Dermis blood vessel endothelial cell (primary cell): ENCODE measurements at places on chromosomes 16 and 17. TPM values are rescaled to one million over a fixed set of nuclear protein-coding genes. Genes with fewer than 3 reads are reported as not detected.

- peak; percentile 61 for DNase-seq
These were observed 610 bp downstream of the C16orf74 start for GRCh38 chr16:85750146-85750826.

MLLT6 gene
- total RNA-seq = 23.9 and 25.9 TPM in 2 replicates

DNA sequence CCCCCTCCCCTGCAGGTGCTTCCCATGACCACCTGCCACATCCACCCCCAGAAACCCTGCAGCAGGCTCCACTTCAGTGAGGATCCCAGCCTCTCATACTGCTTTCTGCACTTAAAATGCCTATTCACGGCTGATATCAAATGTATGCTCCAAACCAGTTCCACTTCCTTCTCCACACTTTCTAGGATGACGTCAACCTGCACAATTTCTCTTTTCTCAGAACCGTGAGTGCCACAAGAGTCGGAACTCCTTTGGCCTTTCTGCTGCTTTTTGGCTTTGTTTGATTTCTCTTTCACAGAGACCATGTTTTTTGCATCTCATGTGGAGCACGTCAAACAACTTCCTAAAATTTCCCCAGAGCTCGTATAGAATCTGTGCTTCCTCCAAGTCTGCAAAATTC lies 378.8 kb upstream of the TNRC6C start:
- no peak for DNase-seq

BRIP1 gene
- 4.3 and 9.3 TPM in 2 replicates for total RNA-seq

- peak; percentile 95 for DNase-seq
These were observed 906 bp downstream of the RBL2 start for GRCh38 chr16:53435066-53435688.

DNA sequence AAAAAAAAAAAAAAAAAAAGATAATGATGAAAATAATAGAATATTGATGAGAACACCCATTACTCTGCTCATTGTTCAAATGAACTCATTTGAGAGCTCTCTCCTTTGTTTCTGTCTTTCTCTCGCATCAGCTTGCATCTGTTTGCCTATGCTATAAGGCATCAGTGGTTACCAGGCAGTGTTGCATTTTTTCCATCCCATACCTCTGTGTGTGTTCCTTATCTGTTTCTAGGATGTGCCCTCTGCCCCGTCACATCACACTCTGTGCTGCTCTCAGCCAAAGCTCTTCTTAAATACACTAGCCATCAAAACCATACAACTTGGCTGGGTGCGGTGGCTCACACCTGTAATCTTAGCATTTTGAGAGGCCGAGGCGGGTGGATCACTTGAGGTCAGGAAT lies 568.2 kb downstream of the WWOX start:
- no peak for DNase-seq

TEKT5 gene
- total RNA-seq = not detected in 2 replicates

DNA sequence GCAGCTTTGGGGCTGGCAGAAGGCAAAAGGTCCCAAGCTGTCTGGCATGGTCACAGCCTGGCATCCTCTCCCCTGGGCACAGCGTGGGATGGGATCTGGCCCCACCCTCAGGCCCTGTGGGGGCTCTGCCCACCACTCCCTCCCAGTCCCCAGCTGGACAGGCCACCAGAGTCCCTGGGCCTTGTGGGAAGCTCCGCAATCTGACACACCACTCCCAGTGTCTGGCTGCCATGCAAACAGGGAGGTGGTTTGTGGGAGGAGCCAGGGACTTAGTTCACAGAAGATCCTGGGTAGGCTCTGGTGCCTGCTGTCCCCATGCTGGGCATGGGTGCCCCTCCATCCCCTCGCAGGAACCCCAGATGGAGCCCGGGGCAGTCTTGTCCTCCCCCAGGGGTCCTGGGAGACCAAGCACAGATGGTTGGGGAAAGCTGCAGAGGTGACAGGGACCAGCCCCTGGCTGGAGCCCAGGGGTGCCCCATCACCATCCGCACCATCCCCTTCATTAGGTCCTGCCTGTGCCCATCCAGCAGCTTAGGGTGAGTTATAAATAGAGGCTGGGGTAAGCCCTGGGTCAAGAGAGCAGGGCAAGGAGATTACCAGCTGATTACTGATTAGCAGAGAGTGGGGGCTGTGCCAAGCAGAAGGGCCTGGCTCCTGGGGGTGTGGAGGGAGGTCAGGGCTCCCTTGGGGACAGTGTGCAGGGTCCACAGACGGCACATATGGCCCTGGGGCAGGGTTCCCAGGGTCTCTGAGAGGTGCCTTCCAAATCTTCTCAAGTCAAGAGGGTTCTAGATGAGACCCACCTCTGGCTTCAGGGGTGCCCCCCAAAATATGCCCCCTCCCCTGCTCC lies 6.2 kb downstream of the FSCN2 start:
- DNase-seq = no peak

DNA sequence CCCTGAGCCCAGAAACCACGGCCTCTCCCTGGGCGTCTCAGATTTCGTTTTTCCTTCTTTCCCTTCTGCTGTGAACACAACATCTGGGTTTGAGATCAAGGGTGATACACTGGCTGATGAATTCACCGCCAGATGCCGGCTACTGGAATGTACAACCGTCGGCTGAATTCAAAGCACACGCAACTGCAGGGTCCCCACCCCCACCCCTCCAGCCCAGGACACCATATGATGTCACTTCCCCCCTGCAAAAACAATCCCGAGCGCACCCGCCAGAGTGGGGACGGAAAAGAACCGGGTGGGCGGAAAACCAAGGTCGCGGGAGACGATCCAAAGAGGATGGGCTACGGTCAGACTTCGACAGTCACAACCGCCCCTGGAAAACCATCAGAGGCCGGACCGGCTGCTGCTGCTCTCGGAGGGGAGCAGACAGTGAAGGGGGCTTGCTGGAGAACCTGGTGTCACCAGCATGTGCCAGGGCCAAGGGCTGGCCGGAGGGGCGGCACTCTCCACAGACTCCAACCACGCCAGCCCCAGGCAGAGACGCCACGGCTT lies 23.3 kb downstream of the CEP295NL start:
- DNase-seq = peak; percentile 87

RBFOX1 gene
- total RNA-seq = not detected in 2 replicates

GRCh38 chr17:32943647-32944191 lies 15.8 kb downstream of the TMEM98 start:
- DNase-seq = no peak

DNA sequence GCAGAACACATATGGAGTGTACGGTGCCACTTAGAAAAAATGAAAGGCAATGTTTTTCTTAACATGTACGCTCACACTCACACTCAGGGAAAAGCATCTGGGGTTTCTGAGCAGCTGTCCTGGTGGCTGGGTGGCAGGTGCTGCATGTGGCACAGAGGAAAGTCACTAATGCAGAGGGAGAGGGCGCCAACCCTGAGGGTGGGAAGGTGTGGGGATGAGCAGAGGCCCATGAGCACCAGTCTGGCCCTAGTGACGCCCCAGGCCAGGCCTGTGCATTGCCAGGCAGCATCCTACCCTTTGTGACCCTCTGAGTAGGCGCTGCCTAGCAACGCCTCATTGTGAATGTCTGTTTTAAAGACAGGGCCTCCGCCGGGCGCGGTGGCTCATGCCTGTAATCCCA lies 19.1 kb upstream of the LCMT1 start:
- DNase-seq = no peak

GRCh38 chr16:20385844-20386832 lies 18.4 kb downstream of the PDILT start:
- peak; percentile 74 for DNase-seq

DNA sequence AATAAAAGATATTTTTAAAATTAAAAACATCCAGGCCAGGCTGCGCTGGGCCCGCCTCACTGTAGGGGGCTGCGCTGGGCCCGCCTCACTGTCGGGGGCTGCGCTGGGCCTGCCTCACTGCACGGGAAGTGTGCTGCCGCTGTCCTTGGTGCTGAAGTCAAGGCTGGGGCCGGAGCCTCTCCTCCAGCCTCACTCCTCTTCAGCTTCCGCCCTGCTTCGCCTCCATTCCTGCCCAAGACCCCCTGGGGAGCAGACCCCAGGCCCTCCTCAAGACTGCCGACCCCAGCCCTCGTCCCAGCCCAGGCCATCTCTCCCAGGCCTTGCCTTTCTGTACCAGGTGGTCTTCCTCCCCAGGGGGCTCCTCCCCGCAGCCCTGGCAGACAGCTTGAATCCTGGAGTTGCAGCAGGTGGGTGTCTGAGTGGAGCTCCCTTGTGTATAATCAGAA lies 26.2 kb downstream of the ENDOV start:
- DNase-seq = peak; percentile 67

DNA sequence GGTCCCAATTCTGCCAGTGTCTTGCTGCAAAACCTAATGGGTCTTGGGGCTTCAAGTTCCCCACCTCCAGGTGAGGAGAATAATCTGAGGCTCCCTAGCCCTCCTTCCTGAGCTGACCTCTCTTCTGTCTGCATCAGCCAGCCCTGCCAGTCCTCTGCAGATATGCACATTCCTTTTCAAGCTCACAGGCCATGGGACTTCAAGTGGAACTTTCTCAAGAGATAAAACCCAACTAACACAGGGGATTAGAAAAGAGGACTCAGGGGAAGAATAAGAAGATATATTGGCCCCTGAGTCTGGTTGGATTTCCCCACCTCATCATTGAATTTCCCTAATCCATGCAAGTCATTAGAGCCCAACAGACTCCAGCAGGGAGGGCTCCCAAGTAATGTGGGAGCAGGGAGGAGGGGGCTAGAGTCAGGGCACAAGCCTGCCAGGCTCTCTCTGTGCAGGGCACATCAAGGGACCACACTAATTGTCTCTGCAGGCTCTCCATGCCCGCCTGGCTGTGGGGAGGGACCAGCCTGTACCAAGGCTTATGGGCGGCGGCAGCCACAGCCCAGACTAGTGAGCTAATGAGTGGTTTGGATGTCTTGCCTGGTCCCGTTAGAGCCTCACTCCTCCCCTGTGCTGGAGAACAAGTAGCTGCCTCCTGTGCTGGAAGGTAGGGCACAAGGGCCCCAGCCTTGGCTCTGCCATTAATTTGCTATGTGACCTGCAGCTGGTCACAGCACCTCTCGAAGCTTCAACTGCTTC lies 1.2 kb downstream of the KRT14 start:
- no peak for DNase-seq

CCL16 gene
- 0.37 and 0.68 TPM in 2 replicates for total RNA-seq

TMEM220 gene
- 1.5 and 2.7 TPM in 2 replicates for total RNA-seq

DNA sequence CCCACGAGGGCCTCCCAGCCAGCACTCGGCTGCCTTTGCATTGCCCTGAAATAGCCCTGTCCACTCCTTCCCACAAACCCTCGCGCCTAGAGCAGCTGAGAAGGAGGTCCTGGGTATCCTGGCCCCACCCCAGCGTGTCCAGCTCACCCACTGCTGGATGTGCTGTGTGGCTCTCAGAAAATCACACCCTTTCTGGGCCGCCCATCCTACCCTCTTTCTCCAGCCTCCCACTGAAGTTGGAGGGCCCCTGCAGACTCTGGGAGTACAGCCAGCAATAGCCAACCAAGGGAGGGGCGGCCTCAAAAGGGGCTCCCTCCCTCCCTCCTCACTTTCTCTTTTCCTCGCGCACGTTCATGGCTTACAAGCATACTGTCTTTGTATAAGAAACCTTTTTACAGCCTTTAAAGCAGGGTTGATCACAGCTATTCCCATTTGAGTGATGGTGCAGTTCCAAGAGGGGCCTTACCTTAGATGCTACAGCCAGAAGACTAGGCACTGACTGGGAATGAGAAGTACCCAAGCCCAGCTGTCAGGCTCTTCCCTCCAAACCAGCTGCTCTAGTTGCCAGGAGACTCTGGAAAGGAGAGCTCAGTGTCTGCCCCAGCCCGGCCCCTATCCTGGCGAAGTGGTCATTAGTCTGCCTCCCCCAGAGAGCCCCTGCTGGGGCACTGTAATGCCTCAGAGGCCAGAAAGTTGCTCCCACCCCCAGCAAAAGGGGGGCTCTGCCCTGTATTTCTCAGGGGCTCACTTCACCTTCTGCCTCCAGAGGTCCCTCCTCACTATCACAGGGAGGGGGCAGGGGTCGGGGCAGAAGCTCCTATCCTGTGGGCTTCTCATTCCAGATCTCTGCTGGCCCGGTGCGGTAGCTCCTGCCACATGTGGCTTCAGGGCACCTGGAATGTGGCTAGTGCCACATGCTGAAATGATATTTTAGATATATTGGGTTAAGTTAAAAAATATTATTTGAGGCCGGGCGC lies 38.1 kb downstream of the DCAKD start:
- DNase-seq = no peak

DNA sequence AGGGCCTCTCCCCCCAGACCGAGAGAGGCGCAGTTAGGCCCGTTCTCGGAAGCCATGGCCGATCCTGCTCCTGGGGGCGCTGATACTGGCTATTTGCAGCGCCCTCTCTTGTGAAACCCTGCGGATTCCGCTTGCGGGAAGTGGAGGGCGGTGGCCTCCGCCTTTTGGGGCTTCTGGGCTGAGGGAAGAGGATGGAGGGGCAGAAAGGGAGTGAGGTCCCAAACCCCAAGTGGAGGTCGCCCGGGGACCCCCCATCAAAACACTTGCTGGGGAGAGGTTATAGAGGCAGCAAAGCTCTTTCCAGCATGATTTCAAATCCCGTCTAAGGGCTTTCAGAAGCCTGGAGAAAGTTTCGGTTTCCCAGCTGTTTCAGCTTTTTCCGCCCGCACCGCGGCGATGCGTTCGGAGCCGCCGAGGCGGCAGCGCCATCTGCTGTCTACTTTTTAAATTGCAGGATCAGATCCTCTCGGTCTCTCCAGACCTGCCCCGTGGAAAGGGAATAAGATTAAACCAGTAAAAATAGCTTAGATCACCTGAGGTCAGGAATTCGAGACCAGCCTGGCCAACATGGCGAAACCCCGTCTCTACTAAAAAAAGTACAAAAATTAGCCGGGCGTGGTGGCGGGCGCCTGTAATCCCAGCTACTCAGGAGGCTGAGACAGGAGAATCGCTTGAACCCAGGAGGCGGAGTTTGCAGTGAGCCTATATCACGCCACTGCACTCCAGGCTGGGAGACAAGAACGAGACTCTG lies 15.8 kb downstream of the SNX20 start:
- peak; percentile 83 for DNase-seq

CLEC18C gene
- total RNA-seq = not detected in 2 replicates

- DNase-seq = peak; percentile 66
These were observed at the start of gene ZNF629 for GRCh38 chr16:30786936-30787612. Gene ZNF629, minus strand, starts transcription at chr16:30787205. Its CDS starts 2,723 bp downstream, at chr16:30784482.

DNA sequence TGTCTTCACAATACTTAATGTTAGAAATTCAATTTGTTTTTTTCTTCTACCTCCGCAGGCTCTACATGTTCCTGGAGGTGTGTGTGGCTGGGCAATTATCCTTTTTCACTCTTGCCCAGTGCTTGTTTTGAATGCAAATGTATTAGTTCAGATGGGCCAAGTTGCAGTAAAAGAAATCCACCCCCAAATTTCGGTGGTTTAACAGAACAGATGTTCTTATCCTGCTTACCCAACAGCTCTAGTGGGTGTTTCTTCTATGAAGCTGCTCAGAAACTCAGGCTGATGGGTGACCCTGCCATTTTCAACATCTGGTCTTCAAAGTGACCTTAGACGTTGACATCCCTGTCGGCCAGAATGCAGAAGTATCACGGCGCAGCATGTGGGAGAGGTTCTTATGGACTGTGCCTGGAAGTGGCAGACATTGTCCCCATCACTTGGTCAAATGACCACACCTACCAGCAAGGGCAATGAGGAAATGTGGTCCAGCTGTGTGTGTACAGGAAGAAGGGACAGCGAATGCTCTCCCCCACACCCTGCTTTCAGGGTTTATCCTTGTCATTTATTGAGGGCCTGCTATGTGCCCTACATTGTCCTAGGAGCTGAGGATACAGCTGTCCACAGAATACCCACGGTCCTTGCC lies 157.3 kb downstream of the CDH13 start:
- no peak for DNase-seq

- no peak for DNase-seq
These were observed 152.1 kb downstream of the PMP22 start for GRCh38 chr17:15112846-15113617.
